ENCODE measurements at places on chromosomes 7 and 10. TPM values are rescaled to one million over a fixed set of nuclear protein-coding genes. Genes with fewer than 3 reads are reported as not detected.

DNA sequence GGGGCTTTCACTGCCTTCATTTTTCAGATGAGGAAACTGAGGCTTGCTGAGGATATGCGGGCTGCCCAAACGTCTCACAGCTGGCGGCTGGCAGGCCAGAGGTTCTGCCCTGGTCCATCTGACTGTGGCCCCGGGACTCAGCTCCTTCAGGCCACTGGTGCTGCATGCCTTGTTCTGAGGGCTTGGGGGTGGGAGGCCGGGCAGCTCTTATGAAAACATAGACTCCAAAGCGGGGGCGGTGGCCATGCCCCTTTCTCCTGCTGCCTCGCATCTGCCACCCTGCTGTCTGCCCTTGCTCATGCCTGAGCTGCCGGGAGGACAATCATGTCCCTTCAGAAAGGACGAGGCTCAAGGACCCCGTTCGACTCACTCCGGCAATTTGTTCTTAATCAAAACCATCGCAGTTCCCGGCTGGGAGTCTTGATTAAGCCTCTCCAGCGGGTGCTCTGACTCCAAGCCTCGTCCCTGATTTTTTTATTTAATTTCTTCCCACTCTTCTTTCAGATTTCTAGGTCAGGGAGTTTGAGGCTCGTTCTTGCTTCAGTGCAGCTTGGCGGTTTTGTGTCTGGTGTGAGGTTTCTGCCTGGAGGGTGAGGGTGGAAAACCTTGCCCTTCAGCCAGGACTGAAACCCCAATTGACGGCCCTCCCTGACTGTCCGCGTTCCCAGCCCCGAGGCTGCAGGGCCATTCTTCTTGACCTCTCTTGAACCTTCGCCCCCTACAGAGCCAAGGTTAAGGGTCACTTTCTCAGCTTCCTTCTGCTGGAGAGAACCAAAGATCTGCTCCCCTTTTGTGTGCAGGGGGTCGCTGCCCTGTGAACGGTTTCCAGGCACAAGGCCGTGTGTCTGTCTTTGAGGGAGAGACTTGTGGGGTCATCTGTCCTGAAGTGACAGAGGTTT lies 120.8 kb downstream of the DNAJB6 start:
- H3K27me3 ChIP-seq: no peaks in the 10 kb centered on the region
- no peaks in the 10 kb centered on the region for H3K36me3 ChIP-seq
- no peak overlapping the region for H3K4me3 ChIP-seq
- no peak overlapping the region for H3K27ac ChIP-seq
- DNase-seq: peak; percentile 25

SPDYE9 gene
- total RNA-seq: not detected

DNA sequence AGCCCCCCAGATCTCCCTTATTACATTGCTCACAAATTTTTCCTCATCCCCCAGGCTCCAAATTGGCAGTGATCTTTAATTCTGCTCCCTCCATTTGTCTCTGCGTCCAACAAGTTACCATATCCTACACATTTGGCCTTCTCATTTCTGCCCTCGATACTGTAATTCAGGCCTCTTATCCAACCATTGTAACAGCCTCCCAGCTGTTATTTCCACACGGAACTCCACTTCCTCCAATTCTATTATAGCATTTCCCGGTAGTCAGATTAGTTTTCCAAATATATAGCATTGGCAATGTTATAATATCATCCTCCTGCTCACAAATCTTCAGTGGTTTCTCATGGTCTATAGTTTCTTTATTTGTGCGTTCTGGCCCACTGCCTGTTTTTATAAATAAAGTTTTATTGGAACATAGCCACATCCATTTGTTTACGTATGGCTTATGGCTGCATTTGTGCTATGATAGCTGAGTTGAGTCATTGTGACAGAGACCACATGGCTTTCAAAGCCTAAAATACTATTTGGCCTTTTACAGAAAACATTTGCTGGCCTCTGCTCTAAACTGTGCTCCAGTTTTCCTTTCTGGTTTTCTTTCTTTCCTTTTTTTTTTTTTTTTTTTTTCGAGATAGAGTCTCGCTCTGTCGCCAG lies 126.5 kb upstream of the ZNF438 start:
- H3K4me1 ChIP-seq: no peaks in the 10 kb centered on the region
- peak overlapping the region; percentile 69 for H3K27ac ChIP-seq
- H3K36me3 ChIP-seq: no peaks in the 10 kb centered on the region
- no peaks in the 10 kb centered on the region for H3K27me3 ChIP-seq

ATOH7 gene
- total RNA-seq: not detected

OPTN gene
- total RNA-seq: 119 TPM
